Stimulated activated CD4-positive, alpha-beta T cell treated with anti-CD3 and anti-CD28 coated beads, Interleukin-1b, Interleukin-23, amount 100 ng/mL, for 1 hour (primary cell): ENCODE measurements at places on chromosomes 2 and 18.

GRCh38 chr2:1140389-1141003, 189.8 kb downstream of the SNTG2 start:
- no peak for DNase-seq

DNA sequence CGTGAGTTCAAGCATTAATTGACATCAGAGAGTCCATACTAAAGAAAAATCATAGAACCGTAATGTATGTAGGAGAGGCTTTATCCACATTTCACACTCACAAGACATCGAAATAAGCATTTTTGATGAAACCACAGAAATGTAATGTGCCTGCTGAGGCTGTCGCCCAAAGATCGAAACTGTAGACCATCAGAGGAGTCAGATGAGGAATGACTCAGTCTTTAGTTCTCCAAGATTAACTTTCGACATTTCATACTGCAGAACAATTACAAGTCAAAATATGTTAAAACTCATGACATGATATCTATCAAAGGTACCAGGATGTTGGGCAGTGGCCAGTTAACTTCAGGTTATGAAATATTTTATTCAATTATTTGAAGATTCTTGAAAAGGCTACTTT, 79.6 kb downstream of the RAB31 start:
- DNase-seq, result no peak

GRCh38 chr2:203796248-203797010, 71.1 kb upstream of the CTLA4 start:
- DNase-seq, result no peak

GRCh38 chr2:176595986-176596385, 326.7 kb downstream of the MTX2 start:
- no peak for DNase-seq

DNA sequence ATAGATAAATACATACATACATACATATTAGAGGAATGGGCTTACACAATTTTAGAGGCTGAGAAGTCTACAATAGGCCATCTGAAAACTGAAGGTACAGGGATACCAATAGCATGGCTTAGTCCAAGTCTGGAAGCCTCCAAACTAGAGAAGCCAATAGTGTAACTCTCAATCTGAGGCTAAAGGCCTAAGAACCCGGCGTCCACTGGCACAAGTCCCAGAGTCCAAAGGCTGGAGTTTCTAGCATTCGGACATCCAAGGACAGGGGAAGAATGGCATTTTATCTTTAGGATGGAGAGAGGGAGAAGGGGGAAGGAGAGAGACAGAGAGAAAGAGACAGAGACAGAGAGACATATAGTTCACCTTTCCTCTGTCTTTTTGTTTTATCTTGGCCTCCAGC, 63.7 kb upstream of the SYT4 start:
- DNase-seq, result no peak

DNA sequence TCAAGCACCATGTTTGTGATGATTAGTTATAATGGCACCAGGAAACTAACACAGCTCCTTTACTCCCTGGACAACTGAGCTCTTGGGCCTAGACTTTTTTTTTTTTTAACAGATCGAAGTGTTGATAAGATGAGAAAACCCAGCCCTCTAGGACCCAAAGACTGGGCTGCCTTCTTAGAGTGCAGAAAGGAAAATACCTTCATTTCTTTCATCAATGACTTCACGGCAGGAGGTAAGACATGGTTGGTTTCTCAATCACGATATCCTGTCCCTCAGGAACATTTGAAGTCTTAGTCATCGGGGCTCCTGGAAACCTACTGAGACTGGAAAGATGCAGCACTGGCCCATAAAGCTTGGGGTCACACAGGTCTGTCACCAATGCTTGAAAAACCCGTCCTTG, 84.7 kb downstream of the TNFRSF11A start:
- no peak for DNase-seq

GRCh38 chr2:6977113-6977741, 60.0 kb downstream of the RNF144A start:
- no peak for DNase-seq

DNA sequence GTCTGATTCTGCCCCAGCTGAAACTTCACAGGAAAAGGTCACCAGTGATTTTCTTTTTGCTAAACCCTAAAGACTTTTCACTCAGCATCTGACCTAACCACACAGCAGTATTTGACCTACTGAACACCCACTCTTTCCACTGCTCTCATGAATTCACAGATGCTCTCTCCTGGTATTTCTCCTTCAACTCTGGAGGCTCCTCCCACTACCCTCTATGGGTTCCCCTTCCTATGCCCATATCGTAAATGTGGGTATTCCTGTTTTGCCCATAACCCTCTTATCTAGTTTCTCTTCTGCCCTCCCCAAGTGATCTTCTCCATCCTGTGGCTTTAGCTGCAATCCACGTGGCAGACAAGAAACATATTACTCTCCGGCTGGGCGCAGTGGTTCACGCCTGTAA, 7.6 kb downstream of the PLEKHM3 start:
- DNase-seq, result no peak

DNA sequence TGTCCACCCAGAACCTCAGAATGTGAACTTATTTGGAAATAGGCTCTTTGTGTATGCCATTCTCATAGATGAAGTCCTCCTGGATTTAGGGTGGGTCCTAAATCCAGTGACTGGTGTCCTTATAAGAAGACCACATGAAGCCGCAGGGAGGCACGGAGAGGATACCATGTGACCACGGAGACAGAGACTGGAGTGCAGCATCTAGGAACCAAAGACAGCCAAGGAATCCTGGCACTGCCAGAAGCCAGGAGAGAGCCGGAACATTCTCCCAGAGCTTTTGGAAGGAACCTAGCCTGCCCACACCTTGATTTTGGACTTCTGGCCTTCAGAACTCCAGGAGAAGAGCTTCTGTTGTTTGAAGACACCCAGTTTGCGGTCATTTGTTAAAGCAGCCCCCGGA, 49.7 kb downstream of the ARL4C start:
- DNase-seq, result no peak

DNA sequence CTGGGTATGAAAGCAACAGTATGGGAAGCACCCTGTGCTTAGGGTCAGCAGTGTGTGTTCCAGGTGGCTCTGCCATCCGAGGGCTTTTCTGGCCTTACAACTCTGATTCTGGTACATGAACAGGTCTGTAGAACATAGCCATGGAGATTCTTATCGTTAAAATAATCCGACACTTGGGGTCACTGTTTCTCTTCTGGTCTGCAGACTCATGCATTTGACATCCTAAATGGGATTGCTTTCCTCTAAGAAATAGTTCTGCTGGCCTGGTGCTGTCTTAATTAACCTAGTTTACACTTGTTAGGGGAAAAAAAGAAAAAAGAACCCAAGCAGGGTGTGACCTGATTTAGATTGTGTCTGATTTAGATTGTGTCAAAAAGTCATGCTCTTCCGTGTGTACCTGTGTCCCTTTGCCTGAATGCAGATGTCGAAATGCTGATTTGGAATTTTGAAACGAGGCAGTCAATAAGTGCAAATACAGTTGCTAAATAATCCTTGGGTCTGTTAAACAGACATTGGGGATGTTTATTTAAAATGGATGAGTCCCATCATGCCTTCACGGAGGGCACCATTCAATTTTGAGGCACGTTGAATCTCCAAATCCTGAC, 59.6 kb downstream of the TRPM8 start:
- DNase-seq, result no peak

GRCh38 chr2:166417669-166418068, 41.9 kb upstream of the SCN9A start:
- DNase-seq, result no peak

DNA sequence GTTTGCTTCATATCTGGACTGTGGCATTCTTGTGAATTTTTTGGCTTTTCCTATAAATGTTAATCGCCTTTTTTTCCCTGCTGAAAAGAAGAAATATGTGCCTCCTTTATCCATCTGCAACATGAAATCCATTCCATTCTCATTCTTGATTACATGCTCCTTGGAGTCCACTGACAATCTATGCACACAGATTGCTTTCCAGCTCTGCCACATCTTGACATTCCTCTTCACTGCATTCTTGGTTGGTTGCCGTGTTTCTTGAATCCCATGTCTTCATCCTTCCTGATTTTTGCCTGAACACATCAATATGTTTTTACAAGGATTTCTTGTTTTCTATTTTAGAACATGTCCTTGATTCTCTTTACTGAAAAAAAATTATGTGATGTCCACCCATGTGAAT, 26.7 kb upstream of the BIRC6 start:
- no peak for DNase-seq

DNA sequence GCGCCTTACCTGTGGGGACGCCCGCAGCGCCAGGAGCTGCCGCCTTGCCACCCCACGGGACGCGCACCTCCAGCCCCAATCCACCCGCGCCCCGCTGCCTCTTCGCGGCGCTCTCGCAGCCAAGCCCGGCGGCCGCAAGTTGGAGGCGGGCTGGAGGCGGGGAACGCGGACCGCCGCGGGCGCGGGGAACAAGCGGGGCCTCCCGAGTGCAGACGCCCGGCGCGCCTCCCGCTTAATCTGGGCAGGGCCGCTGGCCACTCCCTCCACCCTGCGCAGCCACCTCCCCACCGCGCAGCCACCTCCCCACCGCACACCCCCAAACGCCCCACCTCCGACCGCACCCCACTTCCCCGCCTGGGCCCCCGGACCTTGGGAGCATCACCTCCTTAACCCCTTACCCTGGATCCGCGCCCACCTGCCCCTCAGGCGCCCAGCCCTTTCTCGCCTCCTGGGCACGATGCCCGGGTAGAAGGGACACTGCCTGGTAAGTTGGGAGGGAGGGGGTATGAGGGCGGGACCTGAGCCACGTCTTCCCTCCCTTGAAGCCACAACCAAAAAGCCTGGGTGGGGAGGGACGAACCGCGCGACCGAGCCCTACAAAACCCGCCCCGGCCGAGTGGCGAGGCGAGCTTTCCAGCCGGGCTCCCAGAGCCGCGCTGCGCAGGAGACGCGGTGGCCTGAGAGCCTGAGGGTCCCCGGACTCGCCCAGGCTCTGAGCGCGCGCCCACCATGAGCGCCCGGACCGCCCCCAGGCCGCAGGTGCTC, at the start of the genes COL4A3 and COL4A4:
TSS of gene COL4A3 (plus strand) at position 627 of the 765 bp plus-strand sequence. CDS start at position 730, 103 bp downstream.
TSS of gene COL4A4 (minus strand) at position 208 of the 765 bp plus-strand sequence. CDS start 16,722 bp downstream, outside the sequence.
- no peak for DNase-seq

DNA sequence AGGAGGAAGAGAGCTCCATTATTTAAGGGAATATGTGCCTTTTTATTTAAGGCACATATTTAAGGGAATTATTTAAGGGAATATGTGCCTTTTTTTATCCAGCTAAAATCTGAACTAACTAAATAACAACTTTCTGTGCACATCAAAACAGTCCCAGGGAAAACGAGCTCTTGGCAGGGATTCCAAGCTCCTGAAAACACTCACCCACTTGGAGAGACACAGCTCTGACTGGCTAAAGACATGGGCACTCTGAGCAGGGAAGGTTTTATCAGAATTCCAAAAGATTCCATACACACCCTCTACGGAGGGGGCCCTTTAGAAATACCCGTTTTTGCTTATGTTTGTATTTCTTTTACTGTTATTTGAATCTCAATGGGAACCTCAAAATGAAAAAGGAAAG, 181.0 kb downstream of the ZNF516 start:
- no peak for DNase-seq

- DNase-seq, result no peak
Measured at GRCh38 chr2:74554820-74555531, 456 bp downstream of the DOK1 start.

GRCh38 chr2:69449906-69450305, 12.7 kb upstream of the NFU1 start:
- no peak for DNase-seq

GRCh38 chr18:23311351-23312121, 141.6 kb upstream of the RIOK3 start:
- no peak for DNase-seq

GRCh38 chr2:235555371-235555770, 61.5 kb downstream of the AGAP1 start:
- DNase-seq, result no peak
